Esophagus mucosa (tissue), 1 donor: ENCODE measurements at places on chromosomes 3 and 15.

GRCh38 chr3:73529308-73530021 lies 95.3 kb downstream of the PDZRN3 start:
- no peak for ATAC-seq

- no peak for ATAC-seq
These were observed 73.0 kb upstream of the GOLIM4 start for GRCh38 chr3:168168743-168169142.

- no peak for ATAC-seq
These were observed 3.5 kb upstream of the TGFBR2 start for GRCh38 chr3:30602946-30603345.

GRCh38 chr3:63857311-63857710 lies 6.3 kb downstream of the THOC7 start:
- ATAC-seq = no peak

- ATAC-seq = no peak
These were observed 30.3 kb upstream of the CTNNB1 start for GRCh38 chr3:41169023-41169422.

GRCh38 chr15:52039925-52040781 lies 21.1 kb downstream of the MAPK6 start:
- no peak for ATAC-seq

DNA sequence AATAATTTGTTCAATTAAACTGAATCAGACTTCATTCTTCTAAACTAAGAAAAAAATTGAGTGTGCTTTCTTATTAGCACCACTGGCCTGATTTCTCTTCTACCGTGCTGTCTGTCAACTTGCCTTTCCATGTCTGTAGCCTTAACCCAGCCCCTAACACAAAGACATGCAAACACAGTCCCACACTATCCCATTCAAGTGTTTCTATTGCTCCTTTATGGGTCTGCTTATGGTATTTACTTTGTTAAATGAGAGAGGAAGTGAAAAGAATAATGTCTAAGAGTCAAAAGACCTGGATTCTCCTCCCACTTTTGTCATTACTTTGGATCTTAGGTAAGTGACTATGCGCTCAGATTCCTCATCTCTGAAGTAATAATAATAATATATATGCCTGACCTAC lies 55.3 kb downstream of the GTF2E1 start:
- no peak for ATAC-seq

GRCh38 chr15:47804733-47805132 lies 87.4 kb downstream of the SEMA6D start:
- ATAC-seq = no peak

DNA sequence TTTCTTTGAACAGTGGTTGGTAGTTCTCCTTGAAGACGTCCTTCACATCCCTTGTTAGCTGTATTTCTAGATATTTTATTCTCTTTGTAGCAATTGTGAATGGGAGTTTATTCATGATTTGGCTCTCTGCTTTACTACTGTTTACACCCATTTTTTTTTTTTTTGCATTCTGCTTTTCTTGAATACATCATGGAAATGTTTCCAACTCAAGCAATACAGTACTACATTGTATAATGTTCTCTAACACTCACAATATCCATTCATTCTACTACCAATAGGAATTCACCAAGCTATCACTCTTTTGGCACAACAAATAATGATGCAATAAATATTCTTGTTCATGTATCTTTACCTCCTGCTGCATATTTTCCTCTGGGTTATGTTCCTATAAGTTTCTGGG lies 801.7 kb downstream of the NTRK3 start:
- no peak for ATAC-seq

- ATAC-seq = no peak
These were observed 46.9 kb downstream of the SATB1 start for GRCh38 chr3:18378218-18378617.

GRCh38 chr3:94414418-94414817 lies 351.6 kb downstream of the NSUN3 start:
- no peak for ATAC-seq

- no peak for ATAC-seq
These were observed 30.4 kb downstream of the SECISBP2L start for GRCh38 chr15:49015896-49016295.

DNA sequence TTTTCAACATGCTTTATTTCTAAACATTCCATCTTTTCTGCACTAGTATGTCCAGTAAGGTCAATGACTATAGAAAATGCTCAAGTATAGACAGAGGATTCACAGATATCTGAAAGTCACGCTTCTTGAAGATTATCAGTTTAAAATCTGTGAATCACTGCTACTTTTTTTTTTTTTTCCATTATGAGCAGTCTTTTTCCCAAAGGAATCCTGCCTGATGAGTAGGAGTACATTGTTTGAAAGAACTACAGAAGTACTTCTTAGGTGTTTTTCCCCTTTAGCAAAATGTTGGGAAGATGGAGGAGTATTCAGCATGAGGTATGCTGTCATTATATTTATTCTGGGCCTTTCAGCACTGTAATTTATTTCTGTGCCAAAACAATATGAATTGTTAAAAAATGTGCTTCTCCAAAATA lies 266.2 kb downstream of the NLGN1 start:
- ATAC-seq = no peak

DNA sequence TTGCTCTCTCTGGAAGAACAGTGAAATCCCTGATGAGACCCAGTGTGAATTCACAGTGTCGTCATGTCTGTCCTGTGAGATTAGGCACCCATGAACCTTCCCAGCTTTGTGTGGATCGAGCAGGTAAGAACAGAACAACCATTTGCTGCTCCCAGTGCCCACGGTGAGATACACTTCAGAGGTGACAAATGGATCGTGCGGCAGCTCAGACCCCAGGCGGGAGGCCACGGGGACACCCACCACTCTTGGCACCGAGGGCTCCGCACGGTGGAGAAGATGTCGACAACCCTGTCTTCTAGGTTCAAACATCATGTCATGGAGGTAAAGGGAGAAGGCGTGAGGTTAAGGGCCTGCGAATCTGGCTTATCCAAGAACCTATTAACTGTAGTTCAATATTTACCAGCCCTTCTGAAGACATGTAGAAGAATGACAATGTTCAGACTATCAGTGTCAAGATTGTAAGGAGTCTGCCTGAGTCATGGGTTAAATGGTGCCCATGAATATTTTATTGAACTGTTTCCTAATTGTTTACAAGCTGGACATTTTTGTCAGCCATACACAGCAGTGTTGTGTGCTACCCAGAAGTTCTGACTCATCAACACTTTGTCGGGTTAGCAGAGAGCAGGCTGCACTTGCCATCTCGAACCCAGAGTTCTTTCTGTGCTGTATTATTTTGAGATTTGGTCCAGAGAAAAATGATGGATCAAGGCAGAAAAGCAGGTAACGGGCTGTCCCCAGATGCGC lies 15.5 kb upstream of the PCSK6 start:
- ATAC-seq = no peak

DNA sequence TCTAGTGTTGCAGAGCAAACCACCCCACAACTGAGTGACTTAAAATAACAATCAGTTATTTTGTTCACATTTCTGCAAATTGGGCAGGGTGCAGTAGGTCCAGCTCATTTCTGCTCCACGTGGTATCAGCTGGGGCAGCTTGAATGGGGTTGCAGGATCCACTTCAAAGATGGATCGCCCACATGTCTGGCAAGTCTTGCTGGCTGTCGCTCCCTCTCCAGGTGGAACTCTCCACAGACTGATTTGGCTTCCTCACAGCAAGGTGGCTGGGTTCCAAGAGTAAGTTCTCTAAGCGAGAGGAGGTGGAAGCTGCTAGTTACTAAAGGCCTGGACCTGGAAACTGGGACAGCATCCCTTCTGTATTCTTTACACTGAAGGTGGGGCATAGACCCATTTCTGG lies 213.3 kb downstream of the SLC9A9 start:
- ATAC-seq = no peak

DNA sequence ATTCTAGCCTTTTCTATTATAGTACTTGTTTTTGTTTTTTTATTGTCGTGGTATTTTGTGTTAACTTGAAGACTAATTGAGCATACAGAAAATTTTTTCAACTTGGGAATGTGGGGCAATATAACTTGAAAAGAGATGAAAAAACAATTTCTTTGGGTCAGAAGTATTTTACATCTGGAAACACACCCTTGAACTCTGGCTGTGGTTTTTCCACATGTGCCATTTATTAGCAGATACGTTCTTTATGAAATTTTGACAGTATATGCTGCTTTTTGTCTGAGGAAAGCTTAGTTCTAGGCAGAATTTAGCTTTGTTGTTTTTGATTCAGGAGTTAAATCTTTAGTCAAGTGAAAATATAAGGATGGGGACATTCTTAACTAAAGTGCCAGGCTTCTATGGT lies 44.7 kb downstream of the TCF12 start:
- no peak for ATAC-seq

DNA sequence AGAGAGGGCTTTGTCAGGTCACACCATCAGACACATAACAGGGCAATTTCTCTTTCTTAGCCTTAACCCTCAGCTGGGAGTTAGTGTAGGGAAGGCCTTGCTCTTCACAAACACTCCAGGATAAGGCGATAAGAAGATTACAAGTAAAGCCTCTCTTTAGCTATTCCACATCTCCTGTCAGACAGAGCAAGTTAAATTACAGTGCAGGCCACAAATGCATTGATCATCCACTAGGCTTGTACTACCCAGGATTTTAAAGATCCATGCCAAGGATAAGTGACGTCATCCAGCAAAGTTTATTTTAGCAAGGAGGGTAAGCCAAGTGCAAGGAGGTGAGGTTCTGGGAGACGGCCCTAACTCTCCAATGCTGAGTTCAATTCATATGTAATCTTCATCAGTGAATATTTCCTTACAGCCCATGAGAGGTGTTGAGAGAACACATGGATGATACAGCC lies 890.6 kb upstream of the NR2F2 start:
- ATAC-seq = no peak

DNA sequence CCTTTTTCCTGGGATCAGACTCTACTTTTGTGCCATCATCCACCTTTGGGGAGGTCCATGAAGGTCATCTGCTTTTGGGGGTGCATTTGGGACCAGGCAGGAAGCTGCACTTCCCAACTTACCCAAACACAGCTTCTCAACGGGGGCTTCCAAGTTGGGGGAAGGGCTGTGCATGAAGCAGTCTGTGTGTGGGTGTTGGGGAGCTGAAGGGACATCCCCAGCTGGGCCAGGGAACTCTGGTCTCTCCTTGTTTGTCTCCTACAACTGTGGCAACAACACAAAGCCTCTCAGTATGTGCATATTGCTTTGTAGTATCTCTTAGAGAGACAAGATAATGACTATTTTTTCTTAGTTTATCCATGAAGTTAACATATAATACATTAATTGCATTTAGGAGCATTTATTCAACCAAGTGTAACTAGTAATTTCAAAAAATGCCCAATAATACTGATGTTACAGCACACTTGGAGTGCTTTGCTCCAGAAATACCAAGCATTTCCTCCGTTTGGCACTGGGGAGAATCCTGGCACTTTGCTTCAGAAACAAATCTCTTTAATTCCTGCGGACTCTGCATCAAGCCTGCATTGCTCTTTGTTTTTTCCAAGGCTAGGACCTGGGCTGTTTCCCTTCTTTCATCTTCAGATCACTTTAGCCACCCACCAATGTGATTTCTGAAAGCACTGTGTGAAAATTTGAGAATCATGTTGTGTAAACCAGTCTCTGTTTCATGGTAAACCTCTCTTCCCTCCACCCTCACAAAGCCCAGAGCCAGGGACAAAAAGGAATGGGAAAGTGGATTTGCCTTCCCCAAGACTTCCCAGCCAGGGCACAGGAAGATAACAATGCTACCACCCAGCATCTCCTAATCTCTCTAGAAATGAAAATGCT lies 126.2 kb upstream of the PFN2 start:
- ATAC-seq = no peak

- no peak for ATAC-seq
These were observed 97.2 kb upstream of the CCNL1 start for GRCh38 chr3:157257101-157257500.

DNA sequence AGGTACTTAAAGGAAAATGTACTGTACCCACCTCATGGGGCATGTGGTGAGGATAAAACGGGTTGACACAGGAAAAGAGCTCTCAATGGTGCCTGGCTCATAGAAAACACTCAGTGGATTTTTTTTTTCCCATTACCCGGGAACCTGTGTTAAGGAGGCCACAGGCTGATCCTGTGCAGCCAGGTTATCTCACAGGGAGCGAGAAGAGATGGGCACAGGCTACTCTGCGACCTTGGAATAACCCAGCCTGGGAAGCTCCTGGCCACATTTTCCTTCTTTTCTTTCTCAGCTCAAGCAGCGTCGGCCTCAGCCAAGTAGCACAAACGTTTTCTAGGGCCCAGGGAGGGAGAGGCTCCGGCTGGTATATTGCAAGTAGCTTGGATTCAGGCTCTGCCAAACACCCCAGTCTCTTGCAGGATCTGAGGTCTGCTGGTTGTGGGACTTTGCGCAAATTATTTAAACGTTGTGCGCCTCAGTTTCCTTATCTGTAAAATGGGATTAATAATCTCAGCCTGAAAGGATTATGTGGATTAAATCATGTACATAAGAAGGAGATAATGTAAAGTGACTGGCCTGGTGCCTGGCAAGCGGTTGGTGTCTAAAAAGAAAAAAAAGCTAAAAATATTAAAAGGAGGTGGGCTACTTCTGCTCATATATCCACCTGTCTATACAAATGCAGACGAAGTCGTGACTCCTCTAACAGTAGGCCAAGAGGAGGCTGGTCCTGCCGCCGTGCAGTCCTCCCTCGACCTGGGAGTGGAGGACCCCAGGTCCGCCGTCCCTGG lies 2.2 kb downstream of the FURIN start:
- no peak for ATAC-seq

DNA sequence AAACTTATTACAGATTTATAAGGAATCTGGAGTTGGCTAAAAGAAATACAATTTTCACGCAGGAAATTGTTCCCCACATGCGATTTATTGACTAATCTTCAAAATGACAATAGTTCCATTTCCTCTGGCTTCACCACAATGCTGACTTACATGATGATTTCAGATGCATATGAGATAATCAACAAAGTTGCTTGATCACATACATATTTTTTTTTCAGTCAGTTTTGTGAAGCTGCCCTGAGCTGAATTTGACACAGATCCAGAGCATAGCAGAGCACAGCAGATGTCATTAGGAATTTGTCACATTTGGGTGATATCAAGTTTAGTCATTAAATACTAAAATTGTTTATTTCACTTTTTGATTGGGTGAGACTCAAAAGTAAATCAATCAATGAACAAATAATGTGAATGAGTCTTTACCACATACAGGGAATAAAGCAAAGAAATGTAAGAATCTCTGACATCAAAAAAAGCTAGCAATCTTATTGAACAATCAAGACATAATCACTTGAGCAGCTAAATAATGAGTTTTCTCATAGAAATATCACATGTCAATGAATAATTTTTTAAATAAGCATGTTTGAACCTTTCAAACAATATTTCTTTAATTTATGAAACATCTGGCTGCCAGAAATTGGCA lies 18.3 kb downstream of the CPB1 start:
- ATAC-seq = no peak

- ATAC-seq = peak; percentile 66
These were observed 32.4 kb upstream of the HES1 start for GRCh38 chr3:194103505-194103904.

DNA sequence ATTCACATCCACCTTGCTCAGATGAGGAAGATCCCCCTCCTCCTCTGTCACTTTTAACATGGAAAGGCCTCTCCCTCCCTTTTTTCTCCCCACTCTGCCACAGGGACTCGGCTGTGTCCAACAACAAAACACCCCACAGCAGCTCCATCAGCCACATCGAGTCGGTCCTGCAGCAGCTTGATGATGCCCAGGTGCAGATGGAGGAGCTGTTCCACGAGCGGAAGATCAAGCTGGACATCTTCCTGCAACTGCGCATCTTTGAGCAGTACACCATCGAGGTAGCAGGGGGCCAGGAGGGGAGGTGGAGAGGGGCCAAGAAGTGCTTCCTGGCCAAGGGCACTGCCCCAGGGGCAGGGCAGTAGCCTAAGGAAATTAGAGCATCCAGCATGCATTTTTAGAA lies 331.7 kb upstream of the UMPS start:
- ATAC-seq = no peak
